ENCODE measurements at places on chromosomes 13 and 19. TPM values are rescaled to one million over a fixed set of nuclear protein-coding genes. Genes with fewer than 3 reads are reported as not detected.

DNA sequence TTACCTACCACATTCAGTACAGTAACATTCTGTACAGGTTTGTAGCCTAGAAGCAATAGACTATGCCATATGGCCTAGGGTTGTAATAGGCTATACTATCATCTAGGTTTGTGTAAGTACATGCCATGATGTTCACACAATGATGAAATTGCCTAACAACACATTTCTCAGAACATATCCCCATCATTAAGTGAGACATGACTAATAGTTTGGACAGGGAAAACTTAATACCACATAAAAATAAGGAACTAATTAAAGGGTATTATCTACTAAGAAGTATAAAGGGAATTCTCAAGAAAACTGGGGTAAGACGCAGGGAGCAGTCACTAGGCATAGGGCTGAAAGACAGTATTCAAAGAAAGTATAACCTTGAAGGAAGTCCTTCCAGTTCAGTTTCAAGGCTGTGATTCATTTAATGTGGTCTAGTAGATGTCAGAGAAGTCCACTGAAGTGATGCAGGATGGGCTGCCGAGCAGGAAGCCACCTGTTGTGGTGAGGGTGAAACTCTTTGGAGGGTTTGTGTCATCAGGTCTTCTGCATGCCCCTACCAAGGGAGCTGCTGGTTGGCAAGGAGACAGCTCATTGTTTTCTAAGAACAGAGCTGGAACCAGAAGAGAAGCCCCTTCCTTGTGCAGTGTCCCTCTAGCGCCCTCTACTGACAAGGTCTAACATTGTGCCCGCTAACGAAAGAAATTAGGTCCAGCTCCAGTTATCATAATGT is 122.9 kb downstream of the OLFM4 start:
- H3K4me1 ChIP-seq: peaks cover 7% of the 10 kb centered on the region
- no peak for DNase-seq
- H3K27ac ChIP-seq: no peak overlapping the region
- no peaks in the 10 kb centered on the region for H3K27me3 ChIP-seq

DNA sequence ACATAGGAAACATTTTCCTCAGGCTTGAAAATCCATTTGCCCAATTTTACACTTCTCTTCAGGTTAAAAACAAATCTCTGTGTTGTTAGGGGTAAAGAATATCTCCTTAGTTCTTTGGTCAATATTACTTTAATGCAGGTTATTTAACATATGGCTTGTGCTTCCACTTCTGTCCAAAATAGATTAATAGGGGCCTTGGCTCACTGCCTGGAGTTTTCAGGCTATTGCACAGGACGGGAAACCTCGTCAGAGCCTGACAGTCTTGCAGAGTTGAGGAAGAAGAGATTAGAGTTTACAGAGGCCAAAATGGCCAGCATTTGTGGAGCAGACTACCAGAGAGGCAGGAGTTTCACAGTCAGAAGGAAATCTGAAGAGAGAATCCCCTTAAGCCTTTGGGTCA is 863.9 kb upstream of the GPC6 start:
- H3K4me3 ChIP-seq: no peak overlapping the region
- no peak overlapping the region for H3K27ac ChIP-seq
- no peak for DNase-seq
- H3K36me3 ChIP-seq: no peaks in the 10 kb centered on the region
- H3K27me3 ChIP-seq: no peaks in the 10 kb centered on the region
- H3K4me1 ChIP-seq: no peaks in the 10 kb centered on the region

- H3K36me3 ChIP-seq: no peaks in the 10 kb centered on the region
- H3K27ac ChIP-seq: no peak overlapping the region
- DNase-seq: no peak
- H3K27me3 ChIP-seq: no peaks in the 10 kb centered on the region
Observed at GRCh38 chr19:1657746-1658145, 5.3 kb upstream of the TCF3 start.

DNA sequence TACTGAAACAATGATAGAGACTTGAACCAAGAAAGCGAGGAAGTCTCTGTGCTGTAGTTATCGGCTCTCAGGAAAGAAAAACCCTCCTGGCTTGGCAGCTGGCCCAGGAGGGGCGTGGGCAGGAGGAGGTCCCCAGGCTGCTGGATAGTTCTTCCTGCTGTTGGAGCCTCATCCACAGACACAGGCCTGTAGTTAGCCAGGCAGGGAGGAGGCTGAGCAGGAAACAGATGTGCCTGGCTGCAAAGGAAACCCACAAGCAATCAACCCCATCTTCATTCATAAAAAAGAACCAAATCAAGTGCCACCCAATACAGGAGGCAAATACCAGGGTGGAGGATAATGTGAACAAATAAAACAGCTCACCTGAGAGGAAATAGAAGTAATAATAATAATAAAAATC is 86.2 kb downstream of the IRS2 start:
- DNase-seq: no peak
- no peak overlapping the region for H3K27ac ChIP-seq
- no peaks in the 10 kb centered on the region for H3K27me3 ChIP-seq
- no peaks in the 10 kb centered on the region for H3K4me1 ChIP-seq
- no peak overlapping the region for H3K4me3 ChIP-seq

GRCh38 chr19:19040417-19040816 is 7.0 kb downstream of the ARMC6 start:
- H3K36me3 ChIP-seq: no peaks in the 10 kb centered on the region
- H3K4me1 ChIP-seq: peaks cover 7% of the 10 kb centered on the region
- DNase-seq: no peak
- H3K4me3 ChIP-seq: no peak overlapping the region
- H3K27me3 ChIP-seq: no peaks in the 10 kb centered on the region
- peak overlapping the region; percentile 59 for H3K27ac ChIP-seq

Gene GJB6
- total RNA-seq: 121 TPM

Gene NPAS1
- total RNA-seq: 0.49 TPM

DNA sequence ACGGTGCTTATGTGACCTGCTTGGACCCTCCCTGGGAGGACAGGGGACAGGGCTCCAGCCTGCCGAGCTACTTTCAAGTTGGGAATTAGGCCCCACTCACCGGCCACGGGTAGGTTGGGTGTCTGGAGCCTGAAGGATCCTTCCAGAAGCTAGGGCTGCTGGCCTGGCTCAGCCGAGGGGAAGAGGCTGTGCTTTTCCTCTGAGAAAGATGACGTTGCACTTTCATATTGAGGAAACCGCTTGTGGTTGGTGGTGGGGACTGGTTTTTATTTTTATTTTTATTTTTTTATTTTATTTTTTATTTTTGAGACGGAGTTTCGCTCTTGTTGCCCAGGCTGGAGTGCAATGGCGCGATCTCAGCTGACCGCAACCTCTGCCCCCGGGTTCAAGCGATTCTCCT is at the start of gene TMEM150B:
TMEM150B (minus strand) TSS at position 170 of the 400 bp plus-strand sequence. CDS start 4,305 bp downstream, outside the sequence.
- H3K27ac ChIP-seq: no peak within 1 kb of the TSS
- H3K4me1 ChIP-seq: no peaks in the 10 kb centered on the region
- H3K36me3 ChIP-seq: no peaks in the 10 kb centered on the region
- no peaks in the 10 kb centered on the region for H3K27me3 ChIP-seq

Data from vagina (tissue), 2 donors.